HFFc6 (cell line): ENCODE measurements at places on chromosomes 6 and 20. TPM values are rescaled to one million over a fixed set of nuclear protein-coding genes. Genes with fewer than 3 reads are reported as not detected.

KIF13A gene
- total RNA-seq = 65.2 to 70.3 TPM (median 69.7 TPM) in 3 replicates

CTNNBL1 gene
- 49.6 and 62.4 TPM in 2 replicates for total RNA-seq

ISM1 gene
- not detected in 3 replicates for total RNA-seq

C20orf96 gene
- 2.9 to 4.0 TPM (median 3.6 TPM) in 3 replicates for total RNA-seq

THBS2 gene
- 171 and 227 TPM in 2 replicates for total RNA-seq

BPIFB2 gene
- not detected in 2 replicates for total RNA-seq

SCRT2 gene
- total RNA-seq = not detected in 3 replicates
